CD4-positive, alpha-beta T cell treated with Interleukin-1 beta for 1 hour (primary cell): ENCODE measurements at places on chromosomes 3 and 15.

DNA sequence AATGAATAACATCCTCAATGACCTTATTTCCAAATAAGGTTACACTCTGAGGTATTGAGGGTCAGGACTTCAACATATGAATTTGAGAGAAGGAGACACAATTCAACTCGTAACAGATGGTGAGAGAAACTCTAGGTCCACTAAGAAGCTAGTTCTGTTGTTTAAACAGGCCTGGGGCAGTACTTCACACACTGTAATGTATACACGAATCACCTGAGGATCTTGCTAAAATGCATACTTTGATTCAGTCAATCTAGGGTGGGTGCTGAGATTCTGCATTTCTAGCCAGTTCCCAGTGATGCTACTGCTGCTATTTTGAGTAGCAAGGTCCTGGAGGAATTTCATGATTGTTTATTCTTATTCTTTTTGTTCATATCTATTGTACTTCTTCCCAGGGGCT, 186.8 kb downstream of the SATB1 start:
- no peak for DNase-seq

GRCh38 chr3:168485936-168486335, 390.2 kb upstream of the GOLIM4 start:
- DNase-seq, result no peak

GRCh38 chr3:123750659-123751420, 133.3 kb downstream of the MYLK start:
- no peak for DNase-seq

- no peak for DNase-seq
Observed at GRCh38 chr15:74158855-74159650, 14.5 kb upstream of the ISLR start.

DNA sequence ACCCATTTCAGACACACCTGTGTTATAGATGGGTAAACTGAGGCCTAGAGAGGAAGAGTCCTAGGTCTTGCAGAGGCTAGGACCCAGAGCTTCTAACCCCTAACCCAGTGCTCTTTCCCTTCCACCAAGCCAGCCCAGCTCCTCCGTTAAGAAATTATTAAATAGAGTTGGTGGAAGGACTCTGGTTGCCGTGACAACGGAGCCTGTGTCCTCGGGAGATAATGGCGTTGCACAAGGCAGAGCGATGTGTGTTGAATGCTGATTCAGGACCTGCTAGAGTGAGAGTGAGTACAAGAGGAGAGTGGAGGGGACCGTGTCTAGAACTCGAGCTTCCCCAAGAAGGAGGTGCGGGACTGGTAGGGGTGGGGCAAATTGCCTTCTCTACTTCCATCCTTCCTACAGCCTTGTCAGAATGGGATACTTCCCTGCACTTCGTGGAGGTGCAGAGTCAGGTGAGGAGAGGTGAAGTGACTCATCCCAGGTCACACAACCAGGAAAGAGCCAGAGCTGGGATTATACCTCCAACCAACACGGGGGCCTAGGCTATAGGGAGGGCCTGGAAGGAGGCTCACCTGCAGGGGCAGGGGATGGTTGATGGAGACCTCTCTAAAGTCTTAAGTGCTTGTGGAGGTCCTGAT, 8.6 kb downstream of the SLC6A1 start:
- no peak for DNase-seq

- DNase-seq, result no peak
Observed at GRCh38 chr3:172305974-172306373, 142.3 kb downstream of the GHSR start.

- DNase-seq, result no peak
Observed at GRCh38 chr15:95410757-95411156, 919.7 kb upstream of the NR2F2 start.

DNA sequence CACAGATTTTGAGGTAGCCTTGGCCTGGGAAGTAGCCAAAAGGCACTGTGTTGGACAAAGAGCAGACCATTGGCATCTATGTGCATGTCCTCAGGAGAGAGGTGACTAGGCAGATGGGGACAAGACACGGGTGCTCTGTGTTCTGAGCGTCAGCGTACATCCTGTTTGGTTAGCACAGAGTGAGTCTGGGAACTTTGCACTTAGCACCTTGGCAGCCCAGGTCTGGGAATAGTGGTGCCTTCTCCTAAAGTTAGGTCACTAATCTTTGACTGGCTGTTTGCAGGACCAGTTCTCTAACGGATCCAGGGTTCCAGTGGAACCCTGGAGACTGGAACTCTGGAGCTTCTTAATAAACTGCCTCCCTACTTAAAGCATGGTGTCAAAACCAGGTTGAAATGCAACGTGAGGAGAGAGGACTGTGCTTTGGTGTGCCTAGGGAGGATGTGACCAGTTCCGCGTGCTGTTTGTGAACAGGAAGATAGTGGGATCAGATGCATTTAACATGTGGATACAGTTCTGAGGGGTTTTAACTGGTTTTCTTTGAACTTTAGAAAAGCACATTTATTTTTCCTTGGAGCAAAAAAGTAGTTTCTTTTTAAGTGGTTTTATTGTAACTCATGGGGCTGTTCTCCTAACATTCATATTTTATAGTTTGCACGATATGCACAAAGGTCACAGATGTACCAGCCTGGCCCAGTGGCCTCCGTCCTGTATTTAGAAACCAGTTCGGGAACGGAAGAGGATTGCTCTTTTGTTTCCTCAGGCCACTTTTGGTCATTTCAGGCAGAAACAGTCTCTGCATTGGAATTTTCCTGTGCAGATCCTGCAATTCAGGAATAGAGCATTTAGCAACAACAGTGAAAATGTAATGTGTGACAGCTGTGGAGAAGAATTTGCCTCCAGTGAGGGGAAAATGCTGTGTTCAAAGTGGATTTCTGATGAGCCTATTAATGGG, 48.8 kb downstream of the ABHD2 start:
- DNase-seq, result no peak

DNA sequence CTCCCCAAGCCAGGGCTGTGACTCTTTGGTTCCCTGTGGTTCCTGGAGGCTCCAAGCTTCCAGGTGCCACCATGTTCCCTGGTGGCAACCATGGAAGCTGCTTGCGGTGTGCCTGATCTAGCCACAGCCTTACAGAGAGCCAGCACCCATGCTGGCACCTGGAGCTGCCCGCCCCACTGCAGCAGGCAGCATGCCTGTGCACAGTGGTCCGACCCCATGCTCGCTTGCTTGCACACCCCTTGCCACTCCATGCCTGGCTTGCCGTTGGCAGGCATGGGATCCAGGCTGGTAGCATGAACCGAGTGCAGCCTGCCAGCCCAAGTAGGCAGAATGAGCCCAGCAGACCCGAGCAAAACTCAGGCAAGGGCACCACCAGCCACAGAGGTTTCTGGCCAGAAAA, 53.9 kb downstream of the SLMAP start:
- DNase-seq, result no peak

- DNase-seq, result no peak
Observed at GRCh38 chr3:168991803-168992202, 671.7 kb downstream of the MECOM start.

DNA sequence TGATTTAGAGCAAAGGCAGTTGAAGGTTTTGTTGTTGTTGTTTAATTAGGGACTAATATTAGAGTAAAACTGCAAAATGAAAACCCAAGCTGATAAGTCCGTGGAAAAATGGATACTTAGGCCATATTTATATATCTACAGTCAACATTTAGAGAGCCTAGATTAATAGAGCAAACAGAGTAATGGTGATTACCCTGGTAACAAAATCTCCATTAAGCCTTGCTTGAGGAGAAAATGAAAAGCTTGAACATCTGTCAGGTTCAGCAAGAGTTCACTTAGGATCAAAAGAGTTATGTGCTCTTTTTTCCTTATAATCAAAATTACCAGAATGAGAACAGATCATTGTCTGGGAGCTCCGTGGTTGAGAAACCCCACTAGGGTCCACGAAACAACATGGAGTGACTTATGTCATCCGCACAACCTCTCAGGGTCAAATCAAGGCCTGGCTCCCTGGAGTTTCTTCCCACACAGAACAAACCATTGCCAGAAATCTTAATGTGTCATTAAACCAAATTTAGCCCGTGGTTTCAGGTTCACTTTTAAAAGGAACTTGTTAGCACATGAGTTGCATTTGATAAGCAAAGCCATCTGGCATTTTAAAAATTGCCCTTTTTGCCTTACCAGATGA, 381.2 kb downstream of the GABRB3 start:
- DNase-seq, result no peak
